ENCODE measurements at places on chromosomes 4 and X.

DNA sequence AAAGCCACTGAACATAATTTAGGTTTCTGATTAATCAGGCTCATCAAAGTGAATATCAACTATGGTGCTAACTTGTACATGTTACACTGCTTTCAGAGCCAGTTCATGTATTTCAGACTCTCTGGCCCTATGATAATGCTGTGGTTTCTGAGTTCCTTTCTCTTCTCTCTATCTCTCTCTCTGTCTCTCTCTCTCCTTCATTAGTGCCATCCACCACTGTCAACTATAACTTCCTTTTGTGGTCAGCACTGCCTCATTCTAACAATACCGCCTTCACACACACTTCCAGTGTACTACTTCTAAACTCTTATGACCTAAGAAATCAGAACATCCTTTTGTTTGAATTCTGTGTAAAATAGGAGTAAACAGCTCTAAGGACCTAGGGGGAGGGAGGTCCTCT, 907.1 kb downstream of the RPA4 start:
- DNase-seq, result no peak

- peak; percentile 43 for DNase-seq
These were observed 183.8 kb upstream of the NUDT10 start for GRCh38 chrX:51148848-51149247.

- DNase-seq, result no peak
These were observed 10.5 kb upstream of the EIF4E start for GRCh38 chr4:98939438-98939837.

- DNase-seq, result no peak
These were observed 9.6 kb upstream of the RENBP start for GRCh38 chrX:153953892-153954557.

- no peak for DNase-seq
These were observed 2.1 kb downstream of the PPP3CA start for GRCh38 chr4:101345271-101345595.

- DNase-seq, result no peak
These were observed 35.1 kb downstream of the CYTL1 start for GRCh38 chr4:4984186-4984585.

GRCh38 chrX:111662292-111662691, 18.7 kb upstream of the ALG13 start:
- no peak for DNase-seq

DNA sequence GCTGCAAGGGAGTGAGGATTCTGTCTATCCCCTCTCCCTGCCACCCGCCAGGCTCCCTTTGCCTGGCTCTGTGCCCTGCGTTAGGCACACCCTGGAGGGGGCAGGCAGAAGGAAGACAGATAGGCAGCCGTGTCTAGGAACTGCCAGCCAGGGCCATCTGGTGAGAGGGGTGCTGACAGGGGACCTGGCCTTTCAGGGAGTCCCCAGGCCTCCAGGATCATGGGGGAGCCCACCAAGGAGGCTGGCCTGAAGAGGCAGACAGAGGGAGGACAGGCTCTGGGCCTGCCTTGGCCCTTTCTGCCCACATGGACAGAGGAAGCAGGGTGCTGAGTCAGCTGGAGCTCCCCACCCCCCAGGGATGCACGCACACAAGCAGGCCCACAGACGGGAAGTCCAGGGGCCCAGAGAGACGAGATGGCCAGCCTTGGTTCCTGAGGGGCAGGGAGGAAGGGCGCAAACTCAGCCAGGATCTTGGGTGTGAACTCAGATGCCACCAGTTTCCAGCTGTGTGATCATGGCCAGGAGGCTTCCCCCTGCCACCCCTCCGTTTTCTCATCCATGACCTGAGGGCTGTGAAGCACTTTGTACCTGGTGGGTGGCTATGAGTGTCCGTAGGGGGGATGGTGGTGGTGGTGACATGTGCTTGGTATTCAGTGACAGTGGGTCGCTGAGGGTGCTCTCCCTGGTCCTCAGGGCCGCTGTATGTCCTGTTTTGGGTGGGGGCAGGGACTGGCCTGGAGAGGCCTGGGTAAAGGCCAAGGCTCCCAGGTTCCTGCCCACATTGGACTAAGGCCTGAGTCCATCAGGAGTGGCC, 1.8 kb downstream of the SH3BP2 start:
- DNase-seq, result peak; percentile 31

DNA sequence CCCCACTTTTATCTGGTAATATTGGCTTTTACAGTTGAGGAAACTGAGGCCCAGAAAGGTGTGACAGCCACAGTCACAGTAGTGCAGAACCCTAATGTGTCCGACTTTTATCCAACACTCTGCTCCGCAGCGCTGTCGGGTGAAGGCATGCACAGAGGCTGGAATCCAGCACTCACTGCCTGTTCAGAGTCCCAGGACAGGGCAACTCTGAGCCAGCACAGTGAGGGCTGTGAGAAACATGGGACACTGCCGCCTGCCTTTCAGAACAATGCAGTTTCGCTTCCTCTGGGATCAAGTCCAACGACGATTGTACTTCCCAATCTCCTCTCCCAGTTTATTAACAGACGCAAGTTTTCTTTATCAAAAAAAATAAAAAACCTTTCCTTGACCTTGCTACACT, 41.9 kb upstream of the PDGFRA start:
- no peak for DNase-seq

DNA sequence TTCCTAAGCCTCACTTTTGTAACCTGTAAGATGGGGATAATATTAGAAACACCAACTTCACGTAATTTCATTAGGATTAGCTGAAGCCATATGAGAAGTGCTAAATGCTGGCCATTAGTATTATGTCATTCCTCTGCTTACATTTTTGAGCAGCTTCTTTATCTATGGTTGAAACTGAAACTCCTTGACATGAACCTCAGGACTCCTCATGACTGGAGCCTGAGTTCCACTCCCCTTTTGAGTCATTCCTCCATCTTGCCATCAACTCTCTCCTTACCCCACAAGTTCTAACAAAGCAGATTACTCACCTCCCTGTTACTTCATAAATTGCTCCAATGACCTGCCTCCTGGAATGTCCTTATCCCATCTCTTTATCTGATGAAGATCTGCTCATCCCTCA, 123.2 kb upstream of the KCNIP4 start:
- no peak for DNase-seq

GRCh38 chr4:145815626-145816025, 123.0 kb downstream of the ZNF827 start:
- DNase-seq, result no peak

DNA sequence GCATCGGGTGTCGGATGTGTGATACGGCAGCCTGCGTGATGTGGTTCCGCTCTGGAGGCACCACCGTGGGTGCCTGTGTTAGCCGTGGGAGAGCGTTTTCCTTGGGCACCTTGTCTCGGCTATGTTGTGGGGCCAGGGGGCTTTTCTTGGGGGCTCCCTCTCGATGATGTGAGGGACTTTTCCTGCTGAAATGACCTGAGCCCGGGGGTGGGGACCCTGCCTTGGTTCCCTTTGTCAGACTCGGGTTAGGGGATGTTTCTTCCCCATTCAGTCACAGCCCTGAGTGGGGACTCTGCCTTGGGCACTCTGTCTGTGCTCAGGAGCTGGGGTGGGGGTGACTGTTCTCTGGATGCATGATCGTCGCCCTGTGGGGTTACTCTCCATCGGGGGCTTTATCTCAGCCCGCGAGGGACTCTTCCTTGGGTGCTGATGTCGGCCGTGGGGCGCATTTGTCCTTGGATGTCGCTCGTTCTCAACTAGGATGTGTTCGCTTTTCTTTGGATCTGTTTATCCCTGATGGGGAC, 26.7 kb downstream of the CT45A3 start:
- DNase-seq, result no peak

Data from urothelium cell line (cell line).